Stimulated activated CD4-positive, alpha-beta T cell treated with anti-CD3 and anti-CD28 coated beads, Interleukin-1b, Interleukin-23, amount 100 ng/mL, for 4 hours (primary cell): ENCODE measurements at places on chromosomes 16 and 17.

DNA sequence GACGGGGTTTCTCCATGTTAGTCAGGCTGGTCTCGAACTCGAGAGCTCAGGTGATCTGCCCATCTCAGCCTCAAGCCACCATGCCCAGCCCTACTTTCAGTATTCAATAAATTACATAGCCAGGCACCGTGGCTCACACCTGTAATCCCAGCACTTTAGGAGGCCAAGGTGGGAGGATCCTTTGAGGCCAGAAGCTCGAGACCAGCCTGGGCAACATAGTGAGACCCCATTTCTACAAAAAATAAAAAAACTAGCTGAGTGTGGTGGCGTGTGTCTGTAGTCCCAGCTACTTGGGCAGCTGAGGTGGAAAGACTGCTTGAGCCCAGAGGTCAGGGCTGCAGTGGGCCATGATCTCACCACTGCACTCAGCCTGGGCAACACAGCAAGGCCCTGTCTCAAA lies 8.2 kb downstream of the MIEN1 start:
- DNase-seq, result no peak

- DNase-seq, result no peak
Observed at GRCh38 chr16:86895606-86896005, 317.3 kb downstream of the FOXL1 start.

DNA sequence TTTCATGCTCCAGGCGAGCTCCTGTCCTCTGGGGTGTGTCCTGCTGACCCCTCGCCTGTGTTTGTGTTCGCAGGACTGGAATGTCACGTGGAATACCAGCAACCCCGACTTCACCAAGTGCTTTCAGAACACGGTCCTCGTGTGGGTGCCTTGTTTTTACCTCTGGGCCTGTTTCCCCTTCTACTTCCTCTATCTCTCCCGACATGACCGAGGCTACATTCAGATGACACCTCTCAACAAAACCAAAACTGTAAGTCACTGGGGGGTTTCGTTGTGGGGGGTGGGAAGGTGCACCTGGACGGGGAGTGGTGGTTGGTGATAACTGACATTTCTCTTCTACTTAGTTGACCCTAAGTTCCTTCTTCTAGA lies 58.3 kb downstream of the ABCC1 start:
- DNase-seq, result no peak

DNA sequence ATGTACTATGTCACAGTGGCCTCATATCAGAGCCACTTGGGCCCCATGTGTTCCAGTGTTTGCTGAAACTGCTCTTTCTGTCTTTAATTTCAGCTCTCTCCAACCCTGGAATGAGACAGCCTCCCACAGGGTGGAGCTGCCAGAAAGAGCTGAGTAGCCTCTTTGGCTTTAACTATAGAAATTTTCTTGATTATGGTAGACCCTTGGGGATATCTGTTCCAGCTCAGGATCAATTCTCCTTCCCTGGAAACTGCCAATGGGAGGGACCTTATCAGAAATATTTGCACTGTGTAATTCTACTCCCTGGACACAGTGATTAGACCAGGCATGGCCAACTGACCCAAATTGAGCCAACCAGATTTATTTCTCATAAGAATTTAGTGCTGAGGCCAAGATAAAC lies 39.0 kb upstream of the KDM8 start:
- DNase-seq, result no peak
